ENCODE measurements at places on chromosomes 2 and 18. TPM values are rescaled to one million over a fixed set of nuclear protein-coding genes. Genes with fewer than 3 reads are reported as not detected.

Gene ACTR3
- polyA plus RNA-seq, result 78.2 TPM

Gene FHOD3
- polyA plus RNA-seq, result 2.9 TPM

Gene ZBTB7C
- polyA plus RNA-seq, result 5.6 TPM

Gene CERKL
- polyA plus RNA-seq, result 0.40 TPM

Gene KIAA2012
- not detected for polyA plus RNA-seq

Gene PPP1CB
- 44.9 TPM for polyA plus RNA-seq

Gene LOXHD1
- 1.0 TPM for polyA plus RNA-seq

Gene GAL3ST2
- polyA plus RNA-seq, result not detected

Gene LRATD1
- polyA plus RNA-seq, result 0.79 TPM

Gene ADAM23
- polyA plus RNA-seq, result 1.2 TPM

Gene ANKRD29
- polyA plus RNA-seq, result 9.9 TPM

Gene KIF1A
- polyA plus RNA-seq, result 0.11 TPM

Gene FAM237A
- not detected for polyA plus RNA-seq

Gene IL1RN
- 0.86 TPM for polyA plus RNA-seq

Gene BCL11A
- polyA plus RNA-seq, result 0.30 TPM

All from adipose tissue (tissue), 3 donors.